Neural progenitor cell (in vitro differentiated cells): ENCODE measurements at places on chromosomes 1 and 21.
A peak's percentile ranks its signal among the peaks of the same experiment; 100 is the strongest.

DNA sequence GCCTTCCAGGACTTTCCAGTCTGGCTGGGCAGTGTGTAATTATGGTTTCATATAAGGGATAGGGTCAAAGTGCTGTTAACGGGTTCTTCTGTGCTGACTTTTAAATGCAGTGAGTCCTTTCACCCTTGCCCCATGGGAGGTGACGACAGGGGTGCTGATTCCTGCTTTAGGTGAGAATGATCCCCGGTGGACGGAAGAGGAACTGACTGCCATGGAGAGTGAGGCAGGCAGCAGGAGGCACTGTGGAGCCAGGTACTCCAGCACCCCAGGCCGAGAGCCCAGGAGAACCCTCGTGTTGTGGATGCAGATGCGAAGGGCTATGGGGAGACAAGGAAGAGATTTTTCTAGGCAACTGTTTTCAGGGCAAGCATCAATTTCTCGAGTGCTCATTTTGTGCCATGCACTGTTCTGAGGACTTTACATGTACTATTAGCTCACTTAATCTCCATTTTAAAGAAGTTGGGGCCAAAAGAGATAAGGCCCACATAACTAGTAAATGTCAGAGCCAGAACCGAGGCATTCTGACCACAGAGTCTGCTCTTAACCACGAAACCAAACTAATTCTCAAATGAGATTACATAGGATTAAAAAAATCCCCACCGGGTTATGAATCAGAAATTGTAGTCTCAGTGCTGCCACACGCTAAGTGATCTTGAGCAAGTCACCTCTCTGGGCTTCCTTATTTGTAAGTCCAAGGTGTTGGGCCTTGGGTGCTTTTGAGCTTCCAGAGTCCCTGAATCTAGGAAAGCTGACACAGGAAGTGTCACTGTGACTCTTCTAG lies 28.2 kb downstream of the STPG1 start:
- peak; percentile 43 for DNase-seq

DNA sequence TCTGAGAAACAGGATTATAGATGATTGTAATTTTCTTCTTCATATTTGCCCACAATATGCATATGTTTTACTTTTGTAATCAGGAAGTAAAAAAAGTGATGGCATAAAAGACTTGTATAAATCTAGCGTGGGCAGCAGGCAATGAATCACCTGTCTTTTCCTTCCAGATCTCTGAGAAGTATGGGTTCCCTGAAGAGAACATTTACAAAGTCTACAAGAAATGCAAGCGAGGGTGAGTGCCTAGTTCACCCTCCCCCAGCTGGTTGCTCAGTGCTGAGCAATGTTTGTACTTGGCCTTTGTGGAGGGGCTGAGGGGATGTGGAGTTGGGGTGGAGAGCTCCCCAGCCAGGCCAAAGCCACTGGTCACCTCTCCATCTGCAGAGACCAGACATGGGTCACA lies 30.7 kb downstream of the GRHL3 start:
- no peak for DNase-seq

DNA sequence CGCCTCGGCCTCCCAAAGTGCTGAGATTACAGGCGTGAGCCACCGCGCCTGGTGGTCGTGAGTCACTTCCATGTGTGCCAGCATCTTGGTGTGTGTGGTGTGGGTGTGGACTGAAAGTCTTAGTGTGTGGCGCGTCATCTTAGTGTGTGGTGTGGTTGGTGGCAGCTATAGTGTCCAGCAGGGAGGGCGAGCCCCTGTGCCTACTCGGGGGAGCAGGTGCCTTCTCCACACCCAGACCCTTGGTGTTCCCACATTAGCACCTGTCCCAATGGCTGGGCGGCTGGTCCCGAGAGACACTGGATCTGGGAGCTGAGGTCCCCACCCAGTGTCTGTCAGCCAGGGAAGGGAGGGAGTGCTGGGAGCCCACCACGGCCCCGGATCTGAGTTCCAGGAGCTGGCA lies 2.8 kb downstream of the SCNN1D start:
- DNase-seq, result no peak

DNA sequence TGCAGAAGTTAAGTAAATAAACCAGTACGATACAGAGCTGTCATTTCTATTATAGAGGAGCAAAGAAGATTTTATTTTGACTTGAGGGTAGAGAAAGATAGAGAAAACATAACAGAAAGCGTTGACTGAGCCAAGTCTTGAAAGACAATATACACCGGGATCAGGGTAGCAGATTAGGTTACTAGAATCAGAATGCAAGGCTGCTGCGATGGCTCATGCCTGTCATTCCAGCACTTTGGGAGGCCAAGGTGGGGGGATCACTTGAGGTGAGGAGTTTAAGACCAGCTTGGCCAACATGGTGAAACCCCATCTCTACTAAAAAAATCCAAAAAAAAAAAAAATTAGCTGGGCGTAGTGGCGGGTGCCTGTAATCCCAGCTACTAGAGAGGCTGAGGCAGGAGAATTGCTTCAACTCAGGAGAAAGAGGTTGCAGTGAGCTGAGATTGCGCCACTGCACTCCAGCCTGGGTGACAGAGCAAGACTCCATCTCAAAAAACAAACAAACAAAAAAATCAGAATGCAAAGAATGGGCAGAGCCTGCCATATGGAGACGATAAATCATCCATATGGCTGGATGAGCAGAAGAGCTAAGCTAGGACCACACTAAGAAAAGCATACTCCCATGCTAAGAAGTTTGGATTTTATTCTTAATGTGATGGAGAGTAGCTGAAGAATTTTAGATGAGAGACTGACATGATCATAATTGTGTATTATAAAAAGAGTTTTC lies 9.9 kb upstream of the ABCD3 start:
- DNase-seq, result peak; percentile 12

GRCh38 chr1:54640863-54641836 lies at the start of gene MROH7:
TSS of gene MROH7 (plus strand) at chr1:54641786. CDS start at chr1:54652927, 11,141 bp downstream.
- no peak for DNase-seq

- no peak for DNase-seq
Measured at GRCh38 chr1:237975376-237975775, 84.7 kb upstream of the ZP4 start.

GRCh38 chr1:28644494-28644893 lies 1.6 kb upstream of the TAF12 start:
- no peak for DNase-seq

DNA sequence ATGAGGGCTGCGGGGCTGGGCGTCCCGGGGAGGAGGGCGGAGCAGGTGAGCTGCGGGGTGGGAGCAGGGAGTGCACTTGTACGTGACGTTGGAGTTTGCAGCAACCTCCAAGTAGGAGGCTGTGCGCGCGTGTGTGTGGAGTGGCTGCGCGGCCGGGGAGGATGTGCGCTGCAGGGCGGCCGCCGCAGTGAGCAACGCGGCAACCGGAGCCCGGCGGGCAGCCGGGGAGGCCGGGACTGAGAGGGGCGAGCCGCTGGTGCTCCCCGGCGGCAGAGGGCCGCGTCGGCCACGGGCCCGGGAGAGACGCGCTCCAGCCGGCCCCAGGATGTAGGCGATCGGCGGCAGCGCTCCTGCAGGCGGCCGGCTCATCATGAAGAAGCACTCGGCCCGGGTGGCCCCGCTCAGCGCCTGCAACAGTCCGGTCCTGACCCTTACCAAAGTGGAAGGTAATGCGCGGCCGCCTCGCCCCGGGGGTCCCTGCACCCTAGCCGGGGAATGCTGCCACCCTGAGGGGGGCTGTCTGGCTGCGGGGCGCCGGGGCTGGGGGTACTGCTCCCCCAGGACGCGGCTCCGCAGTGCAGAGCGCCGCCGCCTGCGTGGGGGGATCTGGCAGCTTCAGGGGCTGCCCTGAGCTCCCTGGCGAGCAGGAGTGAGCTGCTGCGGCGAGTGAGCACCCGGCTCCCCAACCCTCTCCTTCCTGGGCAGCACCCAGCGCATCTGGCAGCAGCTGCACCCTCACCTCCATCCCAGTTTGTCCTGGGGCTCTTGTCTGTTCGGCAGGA lies 158.9 kb upstream of the COA6 start:
- peak; percentile 66 for DNase-seq

DNA sequence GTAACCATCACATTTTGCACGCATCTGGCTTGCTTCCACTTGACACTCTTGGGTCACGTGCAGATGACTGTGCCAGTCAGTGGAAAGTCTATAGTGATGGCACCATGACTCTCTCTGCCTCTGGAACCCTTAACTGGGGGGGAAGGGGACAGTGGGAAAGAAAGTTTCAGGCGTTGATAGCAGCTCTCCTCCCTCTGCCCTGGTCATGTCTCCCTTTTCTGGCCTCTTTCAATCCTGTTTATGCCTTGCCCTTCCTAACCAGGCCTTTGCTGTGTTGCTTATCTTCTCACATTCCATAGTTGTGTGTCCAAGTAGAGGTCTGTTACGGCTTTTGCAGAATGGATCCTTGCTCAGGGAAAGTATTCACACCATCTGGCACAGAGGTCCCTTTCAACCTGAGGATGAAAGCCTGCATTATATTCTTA lies 93.5 kb downstream of the NRDC start:
- DNase-seq, result no peak

DNA sequence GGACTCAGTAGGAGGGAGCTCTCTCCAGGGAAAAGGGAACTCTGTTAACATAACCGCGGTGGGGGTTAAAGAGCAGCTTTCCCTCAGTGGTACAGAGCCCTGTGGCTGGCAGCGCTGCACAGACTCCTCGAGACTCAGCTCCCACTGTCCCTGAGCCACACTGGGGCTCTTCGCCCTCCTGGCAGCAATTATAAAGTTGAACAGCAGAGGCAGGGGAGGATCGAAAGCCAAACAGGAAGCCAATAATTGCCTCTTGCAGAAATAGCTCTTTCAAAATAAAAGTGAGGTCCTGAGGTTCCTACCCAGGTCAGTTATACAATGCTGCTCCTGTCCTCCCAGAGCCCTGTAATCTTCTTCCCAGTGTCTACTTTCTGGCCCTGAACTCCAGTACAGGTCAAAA lies 77.0 kb downstream of the FAM78B start:
- DNase-seq, result no peak

GRCh38 chr1:218317061-218317460 lies 28.1 kb upstream of the TGFB2 start:
- DNase-seq, result no peak

DNA sequence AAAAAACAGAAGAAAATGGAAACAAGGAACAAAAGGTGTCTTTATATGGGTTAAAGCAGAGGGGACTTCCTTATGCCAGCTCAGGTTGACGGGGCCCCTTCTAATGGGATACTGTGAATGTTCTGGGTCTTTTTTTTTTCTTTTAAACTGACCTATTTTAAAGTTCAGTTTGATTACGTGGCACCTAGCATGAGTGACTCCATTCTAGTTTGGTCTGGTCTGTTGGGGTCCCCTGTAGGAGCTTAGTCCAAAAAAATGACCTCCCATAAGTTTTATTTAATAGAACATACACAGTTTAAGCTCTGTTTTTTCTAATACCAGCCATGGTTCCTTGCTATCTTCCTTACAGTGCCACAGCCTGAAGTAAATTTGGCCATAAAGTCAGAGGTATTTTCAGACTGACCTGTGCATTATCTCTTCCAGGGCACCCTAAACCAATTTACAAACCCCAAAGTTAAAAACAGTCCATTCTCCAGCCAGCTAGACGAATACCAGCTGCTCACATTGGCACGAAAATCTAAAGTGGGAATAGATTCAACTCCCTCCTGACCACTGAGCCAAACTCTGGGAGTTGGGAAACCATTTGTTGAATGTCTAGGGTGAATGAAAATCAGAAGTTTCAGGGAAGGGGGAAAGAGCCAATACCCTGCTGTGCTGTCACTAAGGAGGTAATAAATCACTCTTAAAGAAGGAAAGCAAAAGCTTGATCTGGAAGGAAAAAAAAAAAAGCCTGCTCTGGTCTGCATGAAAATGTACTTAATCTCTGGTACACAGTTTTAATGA lies 42.4 kb downstream of the AKNAD1 start:
- DNase-seq, result no peak

DNA sequence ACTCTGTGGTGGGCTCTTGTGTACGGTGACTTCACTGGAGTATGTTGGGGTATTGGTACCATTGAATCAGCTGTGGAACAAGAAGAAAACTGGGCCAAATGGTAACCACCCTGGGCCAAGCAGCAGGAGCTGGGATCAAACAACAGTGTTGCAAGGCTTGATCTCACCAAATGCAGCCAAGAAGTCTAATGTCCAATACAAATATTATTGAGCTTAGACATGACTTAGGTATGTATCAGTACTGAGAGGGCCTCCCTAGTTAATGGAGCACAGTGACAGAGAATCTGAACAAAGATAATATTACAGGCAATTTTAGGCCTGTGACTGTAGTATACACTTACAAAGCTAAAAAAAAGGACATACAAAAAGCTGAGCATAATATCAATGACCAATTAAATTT lies 604.8 kb downstream of the PLA2G4A start:
- DNase-seq, result no peak

GRCh38 chr1:29121516-29121935 lies 2.2 kb downstream of the TMEM200B start:
- DNase-seq, result no peak

- no peak for DNase-seq
Measured at GRCh38 chr1:39154553-39155421, 49.7 kb upstream of the MACF1 start.

- no peak for DNase-seq
Measured at GRCh38 chr1:106798991-106799390, 257.5 kb upstream of the PRMT6 start.

DNA sequence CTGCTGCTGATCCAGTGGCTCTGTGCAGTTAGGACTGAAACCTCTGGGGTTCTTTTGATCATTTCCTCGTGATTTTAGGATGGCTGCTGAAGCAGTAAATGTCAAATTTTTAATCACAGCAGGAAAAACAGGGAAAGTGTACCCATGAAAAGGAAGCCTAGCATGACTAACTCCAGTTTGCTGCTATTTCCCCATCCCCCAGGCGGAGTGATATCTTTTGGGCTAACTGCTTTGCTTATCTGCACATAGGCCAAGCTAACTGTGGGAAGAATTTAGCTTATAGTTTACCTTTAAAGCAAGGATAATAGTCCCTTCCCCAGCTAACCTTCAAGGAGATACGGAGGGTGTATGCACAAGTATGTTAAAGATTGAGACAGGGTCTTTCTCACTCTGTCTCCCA lies 149.8 kb upstream of the TNR start:
- no peak for DNase-seq

GRCh38 chr1:27614625-27615344 lies 10.8 kb upstream of the AHDC1 start:
- DNase-seq, result peak; percentile 71

- no peak for DNase-seq
Measured at GRCh38 chr1:54795841-54796468, 5.2 kb downstream of the TTC22 start.

DNA sequence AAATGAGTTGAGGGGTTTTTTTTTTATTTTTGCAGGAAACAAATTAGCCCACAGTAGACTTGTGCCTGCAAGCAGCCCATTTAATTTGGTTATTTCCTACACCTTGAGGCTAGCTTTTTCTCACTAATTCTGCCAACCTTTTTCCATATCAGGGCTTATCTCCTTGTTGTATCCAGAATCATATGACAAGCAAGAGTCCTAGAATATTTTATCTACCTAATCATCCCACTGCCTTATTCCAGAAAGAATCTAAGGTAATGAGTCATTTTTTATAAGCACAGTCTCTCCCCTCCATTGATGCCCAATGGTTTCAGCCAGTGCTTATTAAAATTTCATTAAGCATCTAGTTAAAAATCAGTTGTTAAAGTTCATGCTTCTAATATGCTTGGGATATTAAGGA lies 324.1 kb downstream of the BARHL2 start:
- no peak for DNase-seq

- no peak for DNase-seq
Measured at GRCh38 chr1:73887412-73887811, 310.6 kb downstream of the LRRIQ3 start.

- no peak for DNase-seq
Measured at GRCh38 chr1:243827206-243827605, 22.8 kb downstream of the AKT3 start.
